CD8-positive, alpha-beta T cell (primary cell): ENCODE measurements at places on chromosomes 4 and X.

- DNase-seq = no peak
Measured at GRCh38 chrX:63929608-63930007, 144.6 kb upstream of the ARHGEF9 start.

DNA sequence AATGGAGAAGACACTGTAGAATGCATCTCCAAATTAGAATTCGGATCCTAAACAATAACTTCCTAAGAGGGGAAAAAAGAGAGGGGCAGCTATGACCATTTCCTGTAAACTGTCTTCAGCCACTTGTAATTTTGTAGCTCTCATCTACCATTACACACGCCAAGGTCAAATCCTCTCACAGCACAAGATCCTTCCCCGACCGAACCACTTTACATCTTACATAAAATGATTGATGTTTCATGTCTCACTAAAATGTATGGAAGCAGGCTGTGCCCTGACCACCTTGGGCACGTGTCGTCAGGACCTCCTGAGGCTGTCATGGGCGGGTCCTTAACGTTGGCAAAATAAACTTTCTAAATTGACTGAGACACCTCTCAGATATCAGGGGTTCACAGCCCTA is 24.1 kb upstream of the PBDC1 start:
- peak; percentile 76 for DNase-seq

GRCh38 chr4:117284736-117285135 is 199.4 kb upstream of the TRAM1L1 start:
- no peak for DNase-seq

- DNase-seq = no peak
Measured at GRCh38 chr4:158179465-158179864, 6.6 kb upstream of the GASK1B start.

- DNase-seq = no peak
Measured at GRCh38 chr4:94849901-94850300, 92.1 kb downstream of the BMPR1B start.

- DNase-seq = no peak
Measured at GRCh38 chr4:40843696-40844095, 93.9 kb downstream of the NSUN7 start.

GRCh38 chr4:97558204-97558778 is 585.0 kb downstream of the STPG2 start:
- no peak for DNase-seq

GRCh38 chr4:155526452-155527169 is 140.0 kb upstream of the GUCY1A1 start:
- DNase-seq = no peak

DNA sequence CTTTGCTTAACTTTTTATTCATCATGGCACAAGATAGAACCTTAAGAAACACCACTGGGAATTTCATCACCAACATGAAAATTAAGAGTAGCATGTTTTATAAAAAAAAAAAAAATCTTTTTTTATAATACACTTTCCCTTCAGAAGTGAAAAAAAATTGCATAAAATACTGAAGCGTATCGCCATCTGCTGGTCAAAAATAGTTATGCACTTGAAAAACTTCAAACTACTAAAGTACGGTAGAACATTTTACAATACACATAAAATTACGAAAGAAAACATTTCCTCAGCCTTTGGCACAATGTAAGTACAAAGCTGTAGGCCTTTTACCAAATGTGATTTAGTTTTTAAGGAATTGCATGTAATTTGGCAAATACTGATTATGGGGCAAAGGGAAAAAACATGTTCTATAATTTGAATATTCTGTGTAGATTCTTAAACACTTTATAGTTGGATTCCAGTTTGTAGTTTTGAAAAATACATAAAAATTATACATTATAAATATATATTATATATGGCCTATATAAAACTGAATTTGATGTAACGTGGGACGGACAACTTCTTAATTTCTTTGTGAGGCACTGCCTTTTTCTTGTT is 26.5 kb downstream of the HCCS start:
- DNase-seq = no peak

DNA sequence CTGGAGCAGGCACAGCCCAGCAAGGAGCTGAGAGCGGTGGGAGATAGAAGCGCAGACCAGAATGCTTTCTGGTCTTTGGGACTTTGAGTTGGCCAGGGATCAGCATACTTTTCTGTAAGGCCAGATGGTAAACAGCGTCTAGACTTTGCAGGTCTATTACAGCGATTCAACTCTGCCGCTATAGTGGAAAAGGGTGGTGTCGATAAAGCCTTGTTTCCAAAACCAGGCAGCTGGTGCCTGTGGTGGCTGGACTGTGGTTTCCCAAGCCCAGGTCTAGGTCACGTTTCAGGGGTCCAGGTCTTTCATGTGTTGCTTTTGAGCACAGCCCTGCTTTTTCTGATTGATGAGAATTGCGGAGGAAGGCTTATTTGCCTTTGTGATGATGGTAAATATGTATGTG is 40.1 kb downstream of the HTT-AS start:
- DNase-seq = no peak

DNA sequence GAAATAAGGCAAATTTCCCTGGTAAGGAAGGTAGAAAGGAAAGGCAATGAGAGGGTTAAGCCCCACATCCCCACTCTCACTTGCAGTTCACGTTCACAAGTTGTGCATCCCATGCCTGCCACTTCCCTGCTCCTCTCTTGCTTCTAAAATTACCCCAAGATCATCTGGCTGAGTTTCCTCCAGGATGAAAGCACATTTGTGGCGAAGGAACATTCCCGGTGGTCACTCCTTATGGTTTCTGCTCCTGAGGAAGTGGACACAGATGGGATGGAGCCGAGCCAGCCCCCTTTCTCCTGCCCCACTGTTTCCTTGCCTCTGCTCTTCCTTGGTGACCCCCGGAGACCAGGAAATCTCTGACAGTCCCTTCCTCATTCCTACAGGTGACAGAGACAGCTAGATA is 37.5 kb downstream of the SPINK2 start:
- no peak for DNase-seq

GRCh38 chr4:78682070-78682469 is 94.1 kb upstream of the BMP2K start:
- DNase-seq = no peak

- DNase-seq = no peak
Measured at GRCh38 chr4:119209586-119209985, 2.9 kb upstream of the USP53 start.

- DNase-seq = no peak
Measured at GRCh38 chrX:135345107-135345589, 35.9 kb downstream of the ETDC start.

DNA sequence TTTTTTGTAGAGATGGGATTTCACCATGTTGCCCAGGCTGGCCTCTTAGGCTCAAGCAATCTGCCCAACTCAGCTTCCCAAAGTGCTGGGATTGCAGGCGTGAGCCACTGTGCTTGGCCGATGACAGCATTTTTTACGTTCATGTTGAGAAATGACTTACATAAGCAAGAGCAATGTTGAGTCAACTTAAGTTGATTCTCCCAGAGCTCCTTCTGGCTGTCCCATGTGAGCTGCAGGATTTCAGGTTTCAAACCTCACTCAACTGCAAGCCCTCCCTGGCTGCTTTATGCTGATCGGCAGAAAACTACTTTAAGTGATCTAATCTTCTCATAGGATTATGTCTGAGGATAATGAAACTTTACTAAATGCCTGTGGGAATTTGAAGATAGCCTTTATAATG is 86.8 kb downstream of the GC start:
- no peak for DNase-seq

GRCh38 chrX:67714004-67714403 is 170.2 kb downstream of the AR start:
- no peak for DNase-seq

GRCh38 chr4:85837439-85837733 is 362.4 kb downstream of the ARHGAP24 start:
- DNase-seq = no peak

DNA sequence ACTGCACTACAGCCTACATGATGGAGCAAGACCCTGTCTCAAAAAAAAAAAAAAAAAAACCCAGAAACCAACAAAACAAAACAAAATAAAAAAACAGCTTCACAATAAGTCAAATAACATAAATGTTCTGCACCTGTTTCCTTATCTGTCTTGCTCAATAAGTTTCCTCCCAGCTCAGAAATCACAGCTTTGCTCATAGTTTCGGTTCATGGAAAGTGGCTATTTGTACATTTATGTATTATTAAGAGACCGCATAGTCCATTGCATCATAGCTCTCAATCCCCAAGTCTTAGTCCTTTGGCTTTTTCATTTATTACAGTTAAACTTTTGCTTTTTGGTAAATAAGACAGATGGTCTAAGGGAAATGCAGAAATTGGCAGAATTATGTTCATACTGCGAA is 24.4 kb upstream of the CFAP299 start:
- no peak for DNase-seq

- no peak for DNase-seq
Measured at GRCh38 chr4:2793586-2794485, 951 bp downstream of the SH3BP2 start.

GRCh38 chr4:121599049-121599448 is 97.7 kb downstream of the ANXA5 start:
- no peak for DNase-seq

GRCh38 chr4:183355405-183355804 is 33.2 kb upstream of the CLDN24 start:
- no peak for DNase-seq

- no peak for DNase-seq
Measured at GRCh38 chr4:122783301-122784215, 43.1 kb upstream of the FGF2 start.

DNA sequence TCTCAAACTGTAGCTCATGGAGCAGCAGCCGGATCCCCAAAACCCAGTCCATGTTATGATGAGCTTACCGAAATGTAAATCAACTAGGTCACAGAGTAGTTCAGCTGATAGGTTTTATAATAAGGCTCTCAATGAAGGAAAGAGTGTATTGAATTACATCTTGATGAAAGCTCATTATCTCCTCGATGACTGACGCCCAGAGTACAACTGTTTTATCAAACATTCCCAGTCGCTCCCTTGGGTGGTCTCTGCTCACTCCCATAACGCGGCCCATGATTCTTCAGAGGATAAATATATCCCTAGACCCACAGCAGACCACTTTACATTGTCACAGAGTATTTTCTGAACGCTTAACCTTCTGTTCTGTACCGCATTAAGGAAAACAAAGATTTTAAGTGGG is 452.3 kb upstream of the GALNT7 start:
- no peak for DNase-seq

DNA sequence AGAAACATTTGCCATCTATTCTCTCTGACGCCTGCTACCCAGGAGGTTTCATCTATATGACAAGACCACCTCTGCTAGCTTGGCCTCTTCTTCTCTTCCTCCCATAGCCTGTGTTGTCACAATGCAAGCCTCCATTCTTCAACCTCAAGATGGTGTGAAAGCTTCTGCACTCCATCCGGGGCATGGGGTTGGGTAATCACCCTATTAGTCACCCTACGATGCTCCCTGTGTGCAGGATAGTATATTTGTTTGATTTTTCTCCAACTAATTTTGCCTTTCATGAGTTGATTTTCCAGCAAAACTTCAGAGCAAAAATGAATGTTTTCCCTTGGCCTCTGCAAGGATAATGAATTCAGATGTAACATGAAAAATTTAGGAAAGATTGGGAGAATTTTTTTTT is 128.0 kb upstream of the STS start:
- no peak for DNase-seq
